ENCODE measurements at places on chromosomes 13 and 19. TPM values are rescaled to one million over a fixed set of nuclear protein-coding genes. Genes with fewer than 3 reads are reported as not detected.

Gene LILRB2
- 1.3 TPM for total RNA-seq

Gene GPALPP1
- total RNA-seq: 46.8 TPM

Gene ZNF610
- total RNA-seq: 8.4 TPM

Gene DCT
- 0.21 TPM for total RNA-seq

Gene DZIP1
- 52.2 TPM for total RNA-seq

Gene RFXAP
- total RNA-seq: 10.0 TPM

Gene SRRM5
- not detected for total RNA-seq

Gene MIR17HG
- 9.0 TPM for total RNA-seq

Gene SLC27A5
- total RNA-seq: 3.5 TPM

Gene IGSF23
- total RNA-seq: not detected

Gene NCR1
- 0.32 TPM for total RNA-seq

Gene URAD
- total RNA-seq: not detected

Measured in urinary bladder (tissue), 4 donors.